ENCODE measurements at places on chromosomes 7 and 10.
A peak's percentile ranks its signal among the peaks of the same experiment; 100 is the strongest.

GRCh38 chr7:115679976-115680375 is 350.6 kb downstream of the TFEC start:
- no peak for DNase-seq

- peak; percentile 7 for DNase-seq
Observed at GRCh38 chr7:74365322-74366022, 76.3 kb downstream of the CLIP2 start.

DNA sequence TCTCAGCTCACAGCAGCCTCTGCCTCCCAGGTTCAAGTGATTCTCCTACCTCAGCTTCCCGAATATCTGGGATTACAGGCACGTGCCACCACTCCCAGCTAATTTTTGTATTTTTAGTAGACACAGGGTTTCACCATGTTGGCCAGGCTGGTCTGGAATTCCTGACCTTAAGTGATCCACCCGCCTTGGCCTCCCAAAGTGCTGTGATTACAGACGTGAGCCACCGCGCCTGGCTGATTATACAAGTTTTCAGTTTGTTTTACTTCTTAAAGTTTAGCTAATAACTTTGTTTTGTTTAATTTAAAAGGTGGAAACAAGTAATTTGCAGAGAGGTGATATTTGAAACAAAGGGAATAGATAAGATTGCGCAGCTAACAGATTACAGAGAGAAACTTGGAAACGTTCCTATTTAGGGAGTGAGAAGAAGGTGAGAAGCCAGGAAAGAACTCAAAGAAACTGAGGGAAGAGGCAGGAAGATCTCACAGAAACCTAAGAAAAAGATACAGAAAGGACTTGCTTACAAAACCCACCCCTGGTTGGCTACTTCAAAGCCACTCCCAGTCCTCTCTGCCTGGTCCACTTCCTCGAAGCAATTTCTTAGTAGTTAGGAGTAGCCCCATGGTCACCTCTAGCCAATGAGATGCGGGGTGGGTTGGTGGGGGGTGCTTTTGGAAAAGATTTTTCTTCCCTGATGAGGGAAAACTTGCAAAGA is 15.0 kb upstream of the PDLIM1 start:
- no peak for DNase-seq

DNA sequence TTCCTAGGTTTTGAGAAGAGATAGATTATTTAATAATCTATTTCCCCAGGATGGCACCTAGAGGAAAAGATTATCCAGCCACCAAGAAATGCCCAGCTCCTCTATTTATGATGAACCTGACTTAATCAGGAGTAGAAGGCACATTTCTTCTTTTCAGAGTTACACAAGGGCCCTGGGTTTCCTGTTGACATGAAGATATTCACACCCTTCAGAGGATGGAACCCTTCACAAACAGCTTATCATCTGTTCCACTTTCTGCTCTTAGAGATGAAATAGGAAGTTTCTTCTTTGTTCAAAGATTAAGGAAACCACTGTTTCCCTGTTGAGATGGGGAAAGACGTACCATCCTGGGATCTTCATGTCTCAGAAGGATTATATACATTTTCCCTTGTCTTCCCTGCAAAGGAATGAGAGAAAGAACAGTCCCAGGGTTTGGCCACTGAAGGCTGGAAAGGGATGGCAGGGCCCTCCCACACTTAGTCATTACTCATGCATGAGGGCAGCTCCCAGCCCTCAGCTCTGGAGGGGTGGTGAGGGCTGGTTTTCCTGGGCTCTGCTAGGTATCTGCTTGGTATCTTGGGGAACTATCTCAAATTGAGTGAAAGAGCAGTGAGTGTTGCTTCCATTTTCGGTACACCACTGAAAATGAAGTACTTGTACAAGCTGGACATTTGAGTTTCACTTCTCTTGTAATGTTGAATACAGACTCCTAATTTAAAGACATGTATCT is 64.0 kb downstream of the MTPAP start:
- DNase-seq = no peak

GRCh38 chr10:96138102-96138501 is 8.0 kb downstream of the ZNF518A start:
- no peak for DNase-seq

GRCh38 chr7:79770063-79770462 is 316.6 kb upstream of the MAGI2 start:
- peak; percentile 93 for DNase-seq

GRCh38 chr10:52357971-52358370 is 43.9 kb downstream of the DKK1 start:
- no peak for DNase-seq

DNA sequence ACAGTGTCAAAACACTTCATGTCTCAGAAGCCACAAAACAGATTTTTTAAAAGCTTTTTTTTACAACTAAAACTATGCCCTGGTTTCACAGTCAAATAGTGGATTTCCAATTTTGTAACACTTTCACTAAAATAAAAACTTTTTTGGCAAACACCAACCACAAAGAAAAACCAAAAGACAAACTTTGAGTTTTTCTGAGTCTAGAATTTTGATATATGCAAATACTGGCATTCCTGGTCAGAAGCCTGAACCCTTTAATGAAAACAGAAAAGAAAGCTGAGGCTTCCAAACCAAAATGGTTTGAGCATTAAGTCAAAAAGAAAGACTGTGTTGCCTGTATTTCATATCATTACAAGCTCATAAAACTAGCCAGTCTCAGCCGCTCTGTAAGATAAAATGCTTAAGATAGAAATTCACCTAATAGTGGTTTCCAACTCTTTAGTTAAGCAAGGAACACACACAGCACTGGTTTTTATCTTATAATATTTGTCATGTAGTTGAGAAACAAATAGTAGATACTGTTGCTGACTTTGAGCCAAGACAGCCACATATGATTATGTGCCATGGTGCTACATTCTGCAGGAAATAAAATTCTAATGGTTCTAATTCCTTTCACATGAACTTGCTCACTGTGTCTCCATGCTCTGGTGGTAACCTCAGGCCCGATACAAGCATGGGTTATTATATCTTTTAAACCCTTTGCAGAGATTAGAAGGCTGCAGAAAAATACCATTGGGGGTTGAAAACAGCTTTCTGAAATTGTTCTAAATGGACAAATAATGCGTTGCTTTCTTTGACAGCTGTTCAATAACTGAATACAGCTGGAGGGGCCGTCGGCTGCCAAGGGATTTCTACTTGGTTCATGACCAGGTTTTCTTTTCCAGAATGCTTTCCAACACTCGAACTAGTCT is 49.4 kb downstream of the FAM171A1 start:
- no peak for DNase-seq

GRCh38 chr7:113649556-113649955 is 269.3 kb downstream of the PPP1R3A start:
- DNase-seq = no peak

GRCh38 chr10:75180592-75180991 is 30.0 kb upstream of the VDAC2 start:
- DNase-seq = no peak

- no peak for DNase-seq
Observed at GRCh38 chr7:115471891-115472290, 550.0 kb downstream of the MDFIC start.

GRCh38 chr7:91267171-91267955 is 3.1 kb downstream of the FZD1 start:
- DNase-seq = no peak

- DNase-seq = no peak
Observed at GRCh38 chr10:114245121-114245791, 6.2 kb downstream of the VWA2 start.

DNA sequence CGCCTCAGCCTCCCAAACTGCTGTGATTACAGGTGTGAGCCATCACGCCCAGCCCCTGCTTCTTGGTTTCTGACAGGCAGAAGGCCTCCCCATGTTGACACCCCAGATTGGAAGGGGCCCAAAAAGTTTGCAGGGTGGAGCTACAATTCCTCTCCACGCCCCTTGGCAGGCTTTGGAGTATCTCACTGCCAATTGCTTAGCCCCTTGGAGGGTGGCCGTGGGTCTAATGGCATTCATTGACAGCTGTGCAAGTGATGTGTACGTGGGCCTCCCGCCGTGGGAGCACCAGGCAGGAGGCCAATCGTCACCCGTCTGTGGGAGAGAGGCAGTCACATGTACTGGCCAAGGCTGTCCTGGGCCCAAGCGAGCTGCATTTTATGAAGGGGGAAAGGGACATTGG is 73.7 kb upstream of the PPIF start:
- DNase-seq = no peak

- DNase-seq = no peak
Observed at GRCh38 chr10:48249004-48249762, 25.3 kb downstream of the FRMPD2 start.

GRCh38 chr7:152624228-152624627 is 51.7 kb downstream of the XRCC2 start:
- DNase-seq = peak; percentile 86

GRCh38 chr7:144529269-144529926 is 125.9 kb upstream of the NOBOX start:
- DNase-seq = no peak

DNA sequence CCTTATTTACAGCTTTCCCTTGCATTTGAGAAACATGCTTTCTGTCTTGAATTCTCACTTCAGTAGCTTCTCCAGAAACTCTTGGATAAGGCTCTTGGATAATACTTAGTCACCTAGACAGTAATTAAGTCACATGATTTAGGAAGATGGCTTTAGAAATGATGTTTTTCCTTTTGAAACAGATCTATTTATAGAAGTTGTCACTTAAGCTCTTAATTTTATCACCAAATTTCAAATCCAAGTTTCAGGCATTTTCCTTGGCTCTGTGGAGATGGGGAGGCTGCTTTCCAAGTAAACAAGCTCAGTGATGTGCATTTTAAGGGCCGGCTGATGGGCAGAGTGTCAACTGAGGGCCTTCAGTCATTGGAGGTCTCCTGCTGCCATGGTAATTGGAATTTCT is 130.3 kb downstream of the SRI start:
- DNase-seq = peak; percentile 67

- DNase-seq = no peak
Observed at GRCh38 chr7:157404845-157405481, 68.2 kb downstream of the DNAJB6 start.

DNA sequence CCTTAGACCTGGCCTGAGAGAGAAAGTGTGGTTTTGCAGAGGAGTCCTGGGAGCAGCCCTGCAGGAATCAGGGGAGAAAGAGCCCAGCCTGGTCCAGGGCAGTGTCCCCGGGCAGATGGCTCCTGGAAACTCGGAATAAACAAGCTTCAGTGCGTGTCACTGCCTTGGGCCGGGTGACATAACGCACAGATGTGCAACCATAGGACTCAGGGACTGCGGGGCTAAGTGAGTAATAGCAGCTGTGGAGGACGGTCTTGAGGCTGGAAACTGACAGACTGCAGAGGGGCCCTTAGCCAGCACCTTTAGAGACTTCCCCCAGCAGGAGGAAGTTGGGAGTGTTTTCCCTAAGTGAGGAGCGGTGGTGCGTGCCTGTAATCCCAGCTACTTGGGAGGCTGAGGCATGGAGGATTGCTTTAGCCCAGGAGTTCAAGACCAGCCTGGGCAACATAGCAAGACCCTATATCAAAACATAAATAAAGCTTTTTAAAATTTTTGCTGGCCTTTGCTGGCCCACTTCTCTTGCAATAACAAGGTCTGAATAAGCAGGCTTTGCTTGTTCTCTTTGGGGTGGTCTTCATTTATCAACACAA is 5.3 kb upstream of the CLIP2 start:
- no peak for DNase-seq

DNA sequence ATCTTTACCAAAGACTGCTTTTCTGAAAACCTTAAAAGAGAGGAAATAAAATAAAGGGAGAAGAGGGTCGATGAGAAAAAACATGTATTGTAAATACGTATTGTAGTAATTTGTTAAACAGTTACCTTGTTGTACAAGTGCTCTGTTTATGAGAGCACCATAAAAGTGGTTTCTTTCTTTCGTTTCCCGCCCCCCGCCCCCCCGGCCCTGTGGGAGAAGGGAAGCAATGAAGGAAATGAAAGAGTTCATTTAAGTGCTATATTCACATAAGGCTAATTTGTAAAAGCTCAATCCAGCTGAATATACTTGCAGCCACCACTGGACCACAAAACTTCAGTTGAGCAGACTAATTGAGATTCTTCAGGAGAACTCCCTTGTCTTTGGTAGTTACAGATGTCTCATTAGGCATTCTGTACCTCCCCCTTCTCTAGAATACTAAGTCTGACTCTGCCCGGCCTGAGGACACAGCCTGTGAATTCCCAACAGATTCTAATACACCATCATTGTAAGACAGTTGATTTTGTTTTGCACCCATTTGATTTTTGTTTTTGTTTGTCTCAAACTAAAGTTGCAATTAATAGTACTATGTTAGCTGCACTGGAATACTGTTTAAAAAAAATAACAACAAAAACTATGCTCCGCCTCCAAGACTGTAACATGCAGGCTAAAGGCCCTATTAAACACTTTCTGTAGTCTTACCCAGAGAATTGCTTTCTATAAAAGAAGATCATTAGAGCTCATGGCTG is 124.9 kb downstream of the ARHGAP12 start:
- DNase-seq = no peak

GRCh38 chr10:121891103-121891502 is 36.7 kb downstream of the ATE1 start:
- no peak for DNase-seq

GRCh38 chr7:139580435-139580834 is 57.0 kb downstream of the CLEC2L start:
- DNase-seq = no peak

GRCh38 chr10:6734286-6734685 is 154.2 kb upstream of the PRKCQ start:
- DNase-seq = no peak

- no peak for DNase-seq
Observed at GRCh38 chr10:4109469-4109868, 324.5 kb upstream of the KLF6 start.

GRCh38 chr10:125120053-125120710 is 40.2 kb downstream of the CTBP2 start:
- DNase-seq = no peak

DNA sequence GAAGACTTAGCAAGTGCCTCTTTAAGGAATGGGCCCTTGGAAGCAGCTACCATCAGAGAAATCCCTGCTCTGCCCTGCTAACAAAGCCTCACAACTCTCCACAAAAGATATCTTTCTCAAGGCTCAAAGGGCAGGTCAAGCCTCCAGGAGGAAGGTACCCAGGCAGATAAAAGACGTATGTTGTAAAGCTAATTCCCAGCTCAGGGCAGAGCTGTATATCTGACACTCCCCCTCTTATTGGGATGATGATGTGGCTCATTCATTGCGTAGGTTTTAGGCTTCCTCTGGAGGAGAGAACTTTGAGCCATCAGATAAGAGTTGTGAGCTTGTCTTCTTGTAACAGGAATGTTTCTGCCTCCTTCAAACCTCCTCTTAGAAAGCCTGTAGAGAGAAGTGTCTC is 145.4 kb downstream of the CALN1 start:
- no peak for DNase-seq

- no peak for DNase-seq
Observed at GRCh38 chr10:108544500-108545120, 1378.7 kb downstream of the XPNPEP1 start.

- DNase-seq = no peak
Observed at GRCh38 chr10:75717126-75717916, 285.9 kb downstream of the LRMDA start.

- no peak for DNase-seq
Observed at GRCh38 chr10:86693721-86694369, 25.5 kb downstream of the LDB3 start.

Measured in NCI-H2227 treated with DMSO at 0.1 percent for 48 hours (cell line).